ENCODE measurements at places on chromosomes 1 and 21.

DNA sequence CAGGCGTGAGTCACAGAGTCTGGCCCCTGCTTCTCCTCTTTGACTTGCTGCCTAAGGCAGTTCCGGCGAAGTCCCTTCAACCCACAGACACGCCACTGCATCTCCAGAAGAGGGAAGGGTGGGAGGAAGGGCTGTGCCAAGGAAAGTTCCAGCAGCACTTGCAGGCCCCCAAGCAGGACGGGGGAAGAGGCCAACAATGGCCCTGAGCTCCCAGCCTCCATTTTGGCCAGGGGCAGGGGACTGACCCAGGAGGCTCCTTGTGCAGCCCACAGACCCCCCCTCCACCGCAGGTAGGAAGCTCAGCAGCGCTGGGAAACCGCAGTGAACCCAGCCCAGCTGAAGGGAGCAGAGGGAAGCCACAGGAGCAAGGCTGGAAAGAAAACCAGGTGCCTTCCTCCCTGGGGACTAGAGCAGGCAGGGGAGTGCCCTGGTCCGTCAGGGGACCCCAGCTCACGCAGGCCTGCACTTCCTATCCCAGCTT is 35.4 kb downstream of the ACOT7 start:
- no peak for DNase-seq

- no peak for DNase-seq
These were observed 179.9 kb upstream of the ZNF644 start for GRCh38 chr1:91201694-91202093.

DNA sequence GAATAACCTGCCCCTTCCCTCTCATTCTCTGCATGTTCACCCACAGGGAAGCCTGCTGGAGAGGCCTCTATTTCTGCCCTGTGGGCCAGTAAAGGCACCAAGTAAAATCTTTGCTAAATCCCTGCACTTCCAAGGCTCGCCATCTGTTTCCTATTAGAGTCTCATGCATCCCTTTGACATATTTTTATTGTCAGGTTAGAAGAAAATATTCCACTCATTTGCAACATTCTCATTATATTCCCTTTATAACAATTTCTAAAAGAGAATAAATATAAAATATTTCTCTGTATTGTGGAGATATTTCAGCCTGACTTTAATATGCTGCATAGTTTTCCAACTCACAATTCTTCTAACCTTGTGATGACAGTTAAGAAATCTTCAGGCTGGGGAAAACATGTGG is 340.4 kb upstream of the VAMP3 start:
- DNase-seq, result no peak

- no peak for DNase-seq
These were observed 444.2 kb upstream of the LRRC7 start for GRCh38 chr1:69123486-69123885.

DNA sequence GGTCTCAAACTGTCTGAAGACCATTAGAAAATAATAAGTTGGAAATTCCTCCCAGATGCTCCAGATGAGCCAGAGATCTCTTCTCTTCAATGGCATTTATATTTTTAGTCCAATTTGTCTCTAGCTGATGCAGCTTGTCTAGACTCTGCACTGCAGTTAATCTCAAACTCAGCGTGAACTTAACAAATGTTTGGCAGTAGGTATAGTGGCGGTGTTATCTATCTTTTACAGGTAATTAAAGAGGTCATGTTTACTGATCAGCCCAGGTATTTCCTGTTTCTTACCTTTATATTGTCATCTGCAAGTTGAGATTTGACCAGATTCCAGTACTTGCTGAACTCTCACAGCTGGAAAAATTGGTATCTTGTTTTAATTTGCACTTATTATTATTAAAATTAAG is 1024.5 kb upstream of the ADGRL2 start:
- no peak for DNase-seq

GRCh38 chr1:233518344-233518743 is 95.6 kb upstream of the KCNK1 start:
- DNase-seq, result no peak

- DNase-seq, result peak; percentile 21
These were observed 80.2 kb upstream of the GREM2 start for GRCh38 chr1:240691909-240692705.

DNA sequence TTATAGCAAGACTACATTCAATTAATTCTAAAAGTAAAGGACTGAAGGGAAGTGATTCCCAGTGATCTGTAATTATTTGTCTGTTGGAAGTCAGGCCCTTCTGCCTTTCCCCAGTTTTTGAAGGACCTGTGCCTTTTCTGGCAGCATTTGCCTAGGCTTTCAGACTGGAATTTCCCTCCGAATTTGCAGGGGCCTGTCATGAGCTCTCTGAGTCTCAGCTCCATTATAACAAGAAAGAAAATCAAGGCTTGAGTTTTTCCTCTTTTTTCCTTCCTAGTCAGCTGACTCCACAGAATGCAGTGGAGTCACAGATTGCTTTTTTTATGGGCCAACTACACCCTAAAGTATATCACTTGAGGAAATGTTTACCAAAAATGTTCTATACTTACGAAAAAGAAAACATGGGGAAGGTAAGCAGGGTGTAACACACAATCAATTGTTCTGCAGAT is 1.1 kb downstream of the NR5A2 start:
- DNase-seq, result no peak

DNA sequence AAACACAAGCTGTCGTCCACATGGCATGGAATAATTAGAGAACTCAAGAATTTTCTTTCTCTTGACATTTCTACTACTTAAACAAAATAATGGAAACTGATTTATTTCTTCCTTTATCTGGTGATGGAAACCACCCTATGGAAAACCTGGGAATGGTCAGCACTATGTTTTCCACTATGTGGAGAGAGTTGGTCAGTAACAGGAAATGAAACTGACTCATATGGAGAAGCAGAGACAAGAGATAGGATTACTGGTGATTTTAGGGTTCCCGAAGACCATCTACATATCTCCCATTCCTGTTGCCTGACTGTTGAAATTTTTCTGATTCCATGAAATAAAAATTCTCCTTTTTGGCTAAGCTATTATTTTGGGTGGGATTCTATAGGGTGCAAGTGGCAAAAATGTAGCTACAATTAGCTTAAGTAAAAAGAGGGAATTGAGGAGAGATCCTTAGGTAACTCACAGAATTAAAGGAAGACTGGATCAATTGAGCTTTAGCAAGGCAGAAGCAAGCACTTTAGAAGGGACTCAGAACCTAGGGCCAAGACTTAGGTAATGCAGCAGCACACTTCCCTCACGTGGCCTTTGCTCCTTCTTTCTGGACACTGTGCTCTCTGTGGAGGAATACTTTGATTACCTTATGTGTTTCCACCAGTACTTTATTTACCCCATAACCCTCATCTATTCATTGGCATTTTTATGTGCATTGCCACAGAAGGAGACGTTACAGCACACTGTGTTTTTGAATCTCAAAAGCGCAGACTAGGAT is 89.6 kb downstream of the LEPR start:
- DNase-seq, result no peak

DNA sequence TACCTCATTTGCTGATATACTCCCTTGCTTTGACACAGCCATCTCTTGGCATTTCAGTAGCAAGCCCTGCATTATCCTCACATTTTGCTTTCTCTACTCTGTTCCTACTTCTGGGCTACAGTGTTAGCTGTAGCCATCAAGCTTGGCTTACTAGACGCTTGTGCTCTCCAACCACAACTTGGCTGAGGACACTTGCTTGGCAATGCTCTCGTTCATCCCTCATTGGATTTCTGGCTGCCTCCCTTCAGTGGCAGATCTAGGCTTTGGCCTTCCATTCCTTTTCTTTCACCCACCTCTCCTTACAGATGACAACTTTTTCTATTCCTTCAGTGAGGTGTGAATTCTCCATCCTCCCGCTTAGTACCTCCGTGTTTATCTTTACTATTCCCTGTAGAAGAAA is 428.7 kb upstream of the LRRC7 start:
- DNase-seq, result no peak

DNA sequence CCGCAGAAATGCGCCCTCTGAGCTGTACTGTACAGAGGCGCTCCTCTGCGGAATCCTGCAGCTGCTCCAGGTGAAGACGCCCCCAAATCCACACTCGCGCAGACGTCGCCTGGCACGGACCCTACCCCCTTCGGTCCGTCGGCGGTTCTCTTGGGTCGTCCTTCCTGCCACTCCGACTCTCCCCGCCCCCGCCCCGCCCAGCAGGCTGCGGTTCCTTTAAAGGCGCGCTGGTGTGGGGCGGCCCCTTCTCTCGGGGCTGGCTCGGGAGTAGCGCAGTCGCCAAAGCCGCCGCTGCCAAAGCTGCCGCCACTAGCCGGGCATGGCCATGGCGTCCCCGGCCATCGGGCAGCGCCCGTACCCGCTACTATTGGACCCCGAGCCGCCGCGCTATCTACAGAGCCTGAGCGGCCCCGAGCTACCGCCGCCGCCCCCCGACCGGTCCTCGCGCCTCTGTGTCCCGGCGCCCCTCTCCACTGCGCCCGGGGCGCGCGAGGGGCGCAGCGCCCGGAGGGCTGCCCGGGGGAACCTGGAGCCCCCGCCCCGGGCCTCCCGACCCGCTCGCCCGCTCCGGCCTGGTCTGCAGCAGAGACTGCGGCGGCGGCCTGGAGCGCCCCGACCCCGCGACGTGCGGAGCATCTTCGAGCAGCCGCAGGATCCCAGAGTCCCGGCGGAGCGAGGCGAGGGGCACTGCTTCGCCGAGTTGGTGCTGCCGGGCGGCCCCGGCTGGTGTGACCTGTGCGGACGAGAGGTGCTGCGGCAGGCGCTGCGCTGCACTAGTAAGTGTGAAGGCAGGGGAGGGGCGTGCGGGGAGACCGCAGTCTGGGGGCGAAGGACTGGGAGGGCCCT is at the start of gene RASSF5:
TSS of gene RASSF5 (plus strand) at position 248 of the 846 bp plus-strand sequence. CDS start at position 320, 72 bp downstream.
- no peak for DNase-seq

GRCh38 chr1:68293609-68294366 is 61.5 kb upstream of the WLS start:
- no peak for DNase-seq

- DNase-seq, result no peak
These were observed 8.5 kb downstream of the CR1 start for GRCh38 chr1:207504438-207504837.

DNA sequence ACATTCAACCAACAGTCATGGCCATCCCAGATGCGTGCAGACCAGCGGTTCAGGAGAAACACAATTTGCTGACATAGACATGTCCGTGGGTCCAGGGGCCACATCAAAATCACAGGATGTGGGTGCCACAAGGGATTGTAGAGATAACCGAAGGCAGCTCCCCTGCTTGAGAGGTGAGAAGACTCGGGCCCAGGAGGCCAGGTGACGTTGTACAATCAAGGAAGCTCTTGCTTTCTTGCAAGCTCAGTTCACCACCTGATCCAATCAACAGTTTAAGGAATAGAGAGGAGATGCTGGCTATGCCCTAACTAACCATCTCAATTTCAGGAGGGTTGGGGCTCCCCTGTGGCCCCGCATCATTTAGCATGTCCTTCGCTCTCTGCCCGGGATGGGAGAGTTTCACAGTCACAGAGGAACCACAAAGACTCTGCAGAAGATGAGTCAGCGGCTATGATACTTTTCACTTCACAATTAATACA is 19.5 kb downstream of the UBASH3A start:
- DNase-seq, result no peak

GRCh38 chr1:153796786-153797659 is 21.8 kb downstream of the SLC27A3 start:
- DNase-seq, result no peak

DNA sequence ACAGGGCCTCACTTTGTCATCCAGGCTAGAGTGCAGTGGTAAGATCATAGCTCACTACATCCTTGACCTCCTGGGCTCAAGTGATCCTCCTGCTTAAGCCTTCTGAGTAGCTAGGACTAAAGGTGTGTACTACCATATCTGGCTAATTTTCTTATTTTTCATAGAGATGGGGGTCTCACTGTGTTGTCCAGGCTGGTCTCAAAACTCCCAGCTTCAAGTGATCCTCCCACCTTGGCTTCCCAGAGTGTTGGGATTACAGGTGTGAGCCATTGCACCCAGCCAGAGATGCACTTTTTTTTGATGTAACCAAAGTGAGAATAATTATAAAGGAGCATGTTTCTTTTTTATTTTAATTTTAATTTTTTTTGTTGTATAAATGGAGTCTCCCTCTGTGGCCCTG is 28.4 kb downstream of the CLIC4 start:
- no peak for DNase-seq

DNA sequence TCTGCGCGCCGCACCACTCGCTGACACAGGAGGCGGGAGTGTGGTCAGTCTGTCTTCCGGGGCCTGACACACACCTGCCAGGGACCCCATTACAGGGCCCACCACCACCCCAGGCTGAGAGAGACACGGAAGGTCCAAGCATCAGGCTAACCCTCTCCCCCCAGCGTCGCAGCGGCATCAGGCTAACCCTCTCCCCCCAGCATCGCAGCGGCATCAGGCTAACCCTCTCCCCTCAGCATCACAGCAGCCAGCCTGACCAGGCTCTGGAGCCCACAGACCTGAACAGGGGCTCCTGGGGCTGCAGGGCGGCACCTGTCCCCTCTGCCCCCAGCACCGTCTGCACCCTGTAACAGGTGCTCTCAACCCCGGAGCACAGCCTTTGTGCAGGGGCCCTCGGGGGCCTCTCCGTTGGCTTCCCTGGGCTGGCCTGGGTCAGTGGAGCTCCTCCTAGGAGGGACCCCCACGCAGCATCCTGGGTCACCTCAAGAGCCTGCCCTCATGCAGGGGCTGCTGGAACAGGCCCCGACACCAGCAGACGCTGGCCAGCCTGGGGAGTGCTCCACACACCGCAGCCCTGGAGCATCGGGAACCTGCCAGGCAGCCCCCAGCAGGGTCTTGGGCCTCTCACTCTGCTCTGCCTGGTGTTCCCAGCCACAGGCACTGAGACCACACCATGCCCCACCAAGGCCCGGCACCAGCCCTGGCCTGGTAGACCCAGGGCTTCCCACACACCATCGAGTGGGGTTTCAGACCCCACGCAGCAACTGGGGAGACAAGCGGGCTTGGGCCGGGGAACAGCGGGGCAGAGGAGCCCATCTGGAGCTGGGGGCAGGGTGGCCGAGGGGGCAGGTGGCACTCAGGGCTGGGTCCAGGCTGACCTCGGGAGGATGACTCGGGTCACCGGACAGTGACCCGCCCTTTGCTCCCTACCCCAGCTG is 67.0 kb downstream of the MEGF6 start:
- DNase-seq, result no peak

DNA sequence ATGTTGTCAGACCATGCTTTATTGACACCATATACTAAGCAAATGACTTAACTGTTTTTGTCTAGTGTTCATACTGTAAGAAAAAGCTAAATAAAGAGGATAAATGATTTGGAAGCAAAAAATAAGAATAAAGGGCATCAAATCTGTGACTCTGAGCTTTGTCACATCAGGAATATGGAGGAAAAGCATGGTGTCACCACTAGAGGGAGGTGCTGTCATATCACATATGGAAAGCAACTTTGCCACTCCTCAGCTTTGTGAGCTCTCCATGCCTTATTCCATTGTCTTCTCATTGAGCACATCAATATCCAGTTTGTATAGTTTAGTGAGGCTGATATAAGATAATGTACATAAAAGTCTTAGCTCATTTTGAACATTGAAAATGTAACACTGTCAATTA is 20.8 kb upstream of the GBP1 start:
- DNase-seq, result no peak

DNA sequence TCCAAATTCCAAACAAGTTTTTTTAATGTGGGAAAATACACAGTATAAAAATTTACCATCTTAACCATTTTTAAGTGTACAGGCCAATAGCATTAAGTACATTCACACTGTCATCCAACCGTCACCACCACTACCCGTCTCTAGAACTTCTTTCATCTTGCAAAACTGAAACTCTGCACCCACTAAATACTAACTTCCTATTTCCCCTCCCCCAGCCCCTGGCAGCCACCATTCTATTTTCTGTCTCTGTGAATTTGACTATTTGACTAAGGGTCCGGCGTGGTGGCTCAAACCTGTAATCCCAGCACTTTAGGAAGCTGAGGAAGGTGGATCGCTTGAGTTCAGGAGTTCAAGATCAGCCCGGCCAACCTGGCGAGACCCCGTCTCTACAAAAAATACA is 36.1 kb downstream of the CLSTN1 start:
- no peak for DNase-seq

GRCh38 chr1:180917306-180918065 is 4.8 kb downstream of the KIAA1614 start:
- DNase-seq, result no peak
